ELF-1 (cell line): ENCODE measurements at places on chromosomes 1 and 21.

GRCh38 chr1:118117521-118117920, 67.5 kb downstream of the SPAG17 start:
- DNase-seq: no peak

DNA sequence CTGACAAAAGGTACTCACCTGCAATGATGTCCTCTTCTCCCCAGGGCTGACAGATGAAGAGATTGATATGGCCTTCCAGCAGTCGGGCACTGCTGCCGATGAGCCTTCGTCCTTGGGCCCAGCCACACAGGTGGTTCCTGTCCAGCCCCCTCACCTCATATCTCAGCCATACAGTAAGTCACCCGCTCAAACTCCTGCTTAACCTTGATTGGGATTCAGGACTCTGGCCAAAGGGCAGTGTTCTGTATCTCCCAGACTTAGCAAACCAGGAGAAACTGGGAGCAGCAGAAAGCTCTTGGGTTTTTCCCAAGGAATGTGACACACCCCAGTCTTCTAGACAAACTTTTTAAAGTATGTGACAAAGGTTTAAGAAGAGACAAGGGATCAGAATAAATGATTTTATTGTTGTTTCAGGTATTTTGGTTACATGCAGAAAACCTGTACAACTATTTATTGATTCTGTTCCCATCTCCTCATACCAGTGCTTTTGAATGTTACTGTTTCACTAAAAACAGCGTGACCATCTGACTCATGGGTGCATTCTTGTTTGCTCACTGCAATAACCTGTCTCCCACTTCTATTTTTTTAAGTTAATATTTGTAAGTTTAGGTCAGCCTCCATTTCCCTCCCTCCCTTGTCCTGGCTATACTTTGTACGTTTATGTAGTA, 124.6 kb downstream of the PEX14 start:
- DNase-seq: no peak

DNA sequence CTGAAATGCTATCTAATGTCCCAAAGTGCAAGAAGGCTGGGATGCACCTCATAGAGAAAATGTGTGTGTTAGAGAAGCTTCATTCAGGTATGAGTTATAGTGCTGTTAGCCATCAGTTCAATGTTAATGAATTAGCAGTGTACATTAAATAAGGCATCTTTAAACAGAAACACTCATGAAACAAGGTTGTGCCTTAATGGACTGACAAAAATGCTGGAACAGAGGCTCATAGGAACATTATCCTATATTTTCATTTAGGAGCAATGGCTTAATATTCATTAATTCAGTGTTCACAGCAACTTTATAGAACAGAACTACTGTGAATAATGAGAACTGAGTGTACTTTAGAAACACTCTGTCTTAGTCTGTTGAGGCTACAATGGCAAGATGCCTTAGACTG, 15.2 kb upstream of the FAM89A start:
- no peak for DNase-seq

- no peak for DNase-seq
Measured at GRCh38 chr21:45894450-45894825, 87.1 kb upstream of the COL6A1 start.

DNA sequence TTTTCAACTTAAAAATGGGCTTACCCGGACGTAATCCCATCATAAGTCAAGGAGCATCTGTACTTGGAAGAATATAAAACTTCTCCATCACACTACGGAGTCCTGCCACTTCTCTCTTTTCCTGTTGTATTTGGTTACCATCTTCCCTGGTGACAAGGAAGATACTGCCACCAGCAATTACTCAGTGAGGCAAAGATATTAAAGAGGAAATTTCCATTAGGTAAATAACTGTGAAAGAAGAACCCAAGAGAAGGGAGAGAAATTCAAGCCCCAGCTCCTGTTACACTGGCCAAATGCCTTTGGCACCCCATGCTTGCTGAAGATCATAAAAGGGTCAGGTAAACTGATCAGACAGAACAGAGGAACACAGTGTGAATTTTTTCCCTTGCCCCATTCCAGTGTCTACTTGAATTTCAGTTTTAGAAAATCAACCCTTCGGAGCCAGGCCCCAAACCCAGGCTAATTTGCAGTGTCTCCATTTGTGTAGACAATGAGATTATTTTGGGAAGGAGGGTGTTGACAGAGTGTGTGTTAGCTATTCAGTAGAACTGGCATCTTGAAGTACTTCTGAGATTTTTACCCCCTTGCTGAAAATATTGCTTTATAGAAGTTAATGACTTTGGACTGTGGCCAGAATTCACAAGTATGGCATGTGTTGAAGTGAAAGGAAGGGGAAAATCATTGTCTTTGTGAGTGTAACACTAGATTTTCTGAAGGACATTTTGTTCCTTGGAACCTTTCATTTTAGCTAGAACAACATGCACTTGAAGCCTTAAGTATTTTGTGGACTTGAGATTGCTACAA, 167.1 kb downstream of the DHRS3 start:
- no peak for DNase-seq

DNA sequence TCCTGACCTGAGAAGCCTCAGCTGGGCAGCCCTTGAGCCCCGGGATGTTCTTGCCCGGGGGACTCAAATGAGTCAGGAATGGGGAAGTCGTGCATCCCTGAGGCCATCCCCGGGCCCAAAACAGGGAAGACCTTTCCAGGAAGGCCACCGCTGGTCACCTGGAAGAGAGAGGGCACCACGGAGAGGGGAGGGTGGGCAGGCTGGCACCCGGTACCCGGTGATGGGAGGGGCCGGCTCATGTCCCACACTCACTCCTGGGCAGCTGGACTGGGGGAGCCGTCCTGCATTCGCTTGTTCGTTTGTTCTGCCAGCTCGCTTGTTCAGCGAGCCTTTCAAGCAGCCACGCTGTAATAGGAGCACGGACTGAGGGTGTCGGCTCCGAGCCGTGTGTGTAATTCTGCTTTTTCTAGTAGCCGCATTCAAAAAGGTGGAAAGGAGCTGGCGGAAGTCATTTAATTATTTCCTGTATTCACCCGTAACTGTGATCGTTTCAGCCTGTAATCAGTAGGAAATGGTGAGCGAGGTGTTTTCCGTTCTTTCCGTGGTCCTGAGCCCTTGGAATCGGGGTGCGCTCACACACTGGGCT, 48.4 kb upstream of the CCDC27 start:
- no peak for DNase-seq
